Activated CD4-positive, alpha-beta T cell treated with anti-CD3 and anti-CD28 coated beads for 48 hours (primary cell): ENCODE measurements at places on chromosomes 3 and 15.

- no peak for DNase-seq
Measured at GRCh38 chr3:66179793-66180192, 41.0 kb upstream of the SLC25A26 start.

DNA sequence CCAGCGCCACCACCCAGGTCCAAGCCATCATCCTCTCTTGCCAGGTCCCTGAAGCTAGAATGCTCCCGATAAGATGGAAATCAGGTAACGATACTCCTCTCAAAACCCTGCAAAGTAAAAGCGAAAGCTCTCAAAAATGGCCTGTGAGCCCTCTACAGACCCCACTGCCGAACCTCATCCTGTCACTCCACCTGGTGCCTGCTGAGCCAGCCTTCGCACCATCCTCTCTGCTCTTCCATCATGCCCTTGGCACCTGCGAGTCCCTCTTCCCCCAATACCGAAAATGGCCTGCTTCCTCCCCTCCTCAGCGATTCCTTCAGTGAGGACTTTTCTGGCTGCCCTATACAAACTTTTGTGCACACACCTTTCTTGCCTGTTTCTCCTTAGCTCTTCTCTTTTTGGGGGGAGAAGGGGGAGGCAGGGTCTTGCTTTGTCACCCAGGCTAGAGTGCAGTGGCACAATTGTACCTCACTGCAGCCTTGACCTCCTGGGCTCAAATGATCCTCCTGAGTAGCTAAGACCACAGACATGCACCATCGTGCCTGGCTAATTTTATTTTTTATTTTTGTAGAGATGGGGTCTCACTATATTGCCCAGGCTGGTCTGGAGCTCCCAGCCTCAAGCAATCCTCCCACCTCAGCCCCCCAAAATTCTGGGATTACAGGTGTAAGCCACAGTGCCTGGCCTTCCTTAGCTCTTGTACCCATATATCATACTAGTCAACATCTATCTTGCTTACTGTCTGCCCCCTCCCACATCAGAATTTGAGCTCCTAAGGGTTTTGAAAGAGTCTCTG is 3.0 kb downstream of the IDH2 start:
- DNase-seq = no peak

GRCh38 chr3:194690501-194691372 is 5.1 kb downstream of the FAM43A start:
- DNase-seq = no peak

GRCh38 chr15:89802231-89802928 is 12.3 kb downstream of the ANPEP start:
- no peak for DNase-seq

GRCh38 chr3:37891227-37891626 is 29.5 kb downstream of the CTDSPL start:
- no peak for DNase-seq

DNA sequence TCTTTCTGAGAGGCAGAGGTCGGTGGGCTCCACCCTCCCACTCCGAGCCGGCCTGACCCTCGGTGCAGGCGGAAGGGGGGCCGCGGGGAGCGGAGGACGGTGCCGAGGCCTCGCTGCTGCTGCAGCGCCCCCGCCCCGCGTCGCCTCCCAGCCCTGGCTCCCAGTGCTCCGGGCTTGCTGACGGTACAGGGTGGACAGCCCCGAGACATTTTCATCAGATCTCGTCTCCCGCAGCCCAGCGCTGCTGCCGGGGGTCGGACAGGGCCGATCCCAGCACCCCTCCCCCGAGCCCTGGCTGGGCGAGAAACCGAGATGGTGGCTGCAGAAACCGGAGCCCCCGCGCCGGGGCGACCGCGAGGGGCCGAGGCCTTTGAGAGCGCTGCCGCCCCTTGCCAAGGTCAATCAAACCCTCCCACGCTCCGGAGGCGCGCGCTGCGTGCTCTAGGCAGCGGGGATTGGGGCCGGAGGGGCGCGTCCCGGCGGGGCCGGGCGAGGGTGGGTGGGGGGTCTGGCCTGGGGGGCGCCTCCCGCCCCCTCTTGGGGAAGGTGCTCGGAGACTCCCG is 42.5 kb downstream of the EPHB3 start:
- DNase-seq = no peak

- DNase-seq = peak; percentile 22
Measured at GRCh38 chr3:12935023-12935860, 93.9 kb upstream of the RPL32 start.

DNA sequence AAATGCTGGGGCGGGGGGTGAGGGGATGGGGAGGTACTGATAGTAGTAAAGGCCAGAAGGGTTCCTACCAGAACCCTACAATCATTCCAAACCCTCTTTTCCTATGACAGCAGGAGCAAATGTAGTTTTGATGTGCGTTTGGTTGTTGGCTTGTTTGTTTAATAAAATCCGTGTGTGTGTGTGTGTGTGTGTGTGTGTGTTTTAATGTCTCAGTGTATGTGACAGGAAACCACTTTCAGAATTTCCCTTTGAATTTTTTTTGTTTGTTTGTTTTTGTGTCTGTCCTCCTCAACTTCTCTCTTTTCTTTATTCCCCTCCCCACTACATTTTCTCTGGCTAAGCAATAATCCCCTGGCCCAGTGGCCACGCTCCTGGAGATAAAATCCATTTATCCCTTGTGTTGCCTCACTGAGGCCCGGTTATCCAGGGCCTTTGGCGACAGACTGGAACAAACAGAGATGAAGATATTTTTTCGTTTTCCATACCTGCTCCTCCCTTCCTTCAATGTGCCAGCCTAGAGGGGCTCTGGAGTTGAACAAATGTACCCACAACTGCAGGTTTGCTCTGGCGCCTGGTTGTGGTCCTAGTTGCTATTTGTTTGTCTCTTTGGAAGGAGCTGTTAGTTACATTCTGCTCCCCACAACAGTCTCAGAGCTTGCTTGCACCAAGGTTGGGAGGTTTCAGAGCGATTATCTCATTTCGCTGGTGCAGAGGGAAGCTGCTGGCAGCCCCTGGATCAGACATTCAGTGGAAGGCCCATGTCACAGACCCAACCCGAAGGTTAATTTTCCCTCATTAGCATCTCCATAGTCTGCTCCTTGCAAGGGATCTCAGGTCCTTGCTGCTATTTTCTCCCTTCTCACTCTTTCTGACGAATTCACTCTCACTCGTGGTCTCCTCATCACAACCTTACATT is 17.9 kb downstream of the NR2F2 start:
- DNase-seq = no peak

- DNase-seq = no peak
Measured at GRCh38 chr3:172987273-172987672, 153.8 kb downstream of the SPATA16 start.

GRCh38 chr3:160448845-160449635 is 546 bp downstream of the TRIM59 start:
- DNase-seq = peak; percentile 63

GRCh38 chr3:13039213-13039896 is 33.9 kb downstream of the IQSEC1 start:
- no peak for DNase-seq

DNA sequence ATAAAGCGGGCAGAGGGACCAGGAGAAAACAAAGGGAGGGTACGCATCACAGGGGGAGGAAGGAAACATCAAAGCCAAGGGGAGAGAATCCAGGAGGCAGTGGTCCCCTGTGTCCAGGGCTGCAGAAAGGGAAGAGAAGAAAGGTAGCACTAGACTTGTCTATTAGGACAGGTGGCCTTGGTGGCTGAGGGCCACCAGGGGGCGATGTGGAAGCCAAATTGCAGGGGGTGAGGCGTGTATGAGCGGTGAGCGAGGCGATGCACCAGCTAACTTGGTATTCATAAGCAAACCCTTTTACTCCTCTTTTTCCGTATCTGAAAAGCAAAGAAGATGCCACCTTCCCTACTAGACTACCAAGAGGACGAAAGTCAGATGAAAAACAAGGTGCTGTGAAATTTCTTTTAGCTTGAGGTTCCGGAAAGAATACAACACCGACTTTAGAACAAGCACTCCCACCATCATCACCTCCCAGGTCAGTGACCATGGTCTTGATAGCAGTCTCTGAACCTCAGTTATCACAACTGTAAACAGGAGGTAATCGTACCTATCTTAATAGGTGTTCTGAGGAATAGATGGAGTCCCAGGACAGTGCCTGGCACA is 654.4 kb upstream of the ADAMTS9 start:
- DNase-seq = peak; percentile 62

- no peak for DNase-seq
Measured at GRCh38 chr3:122946185-122946584, 81.4 kb downstream of the SEMA5B start.

- no peak for DNase-seq
Measured at GRCh38 chr3:32437896-32438295, 46.2 kb downstream of the CMTM7 start.
